ENCODE measurements at places on chromosomes 3 and 15. TPM values are rescaled to one million over a fixed set of nuclear protein-coding genes. Genes with fewer than 3 reads are reported as not detected.

Gene PCLAF
- total RNA-seq = 6.6 TPM

Gene MASP1
- 19.2 TPM for total RNA-seq

Gene SPG21
- total RNA-seq = 73.6 TPM

Gene PFKFB4
- 6.1 TPM for total RNA-seq

Gene PPP2R3A
- total RNA-seq = 16.1 TPM

Gene ASB14
- not detected for total RNA-seq

Gene PP2D1
- total RNA-seq = not detected

Gene PRSS50
- total RNA-seq = not detected

Gene TMEM207
- not detected for total RNA-seq
